Activated effector memory CD4-positive, alpha-beta T cell treated with anti-CD3 and anti-CD28 coated beads, Interleukin-2, amount 50 U/mL, for 16 hours (primary cell): ENCODE measurements at places on chromosomes 5 and 9.
A peak's percentile ranks its signal among the peaks of the same experiment; 100 is the strongest.

DNA sequence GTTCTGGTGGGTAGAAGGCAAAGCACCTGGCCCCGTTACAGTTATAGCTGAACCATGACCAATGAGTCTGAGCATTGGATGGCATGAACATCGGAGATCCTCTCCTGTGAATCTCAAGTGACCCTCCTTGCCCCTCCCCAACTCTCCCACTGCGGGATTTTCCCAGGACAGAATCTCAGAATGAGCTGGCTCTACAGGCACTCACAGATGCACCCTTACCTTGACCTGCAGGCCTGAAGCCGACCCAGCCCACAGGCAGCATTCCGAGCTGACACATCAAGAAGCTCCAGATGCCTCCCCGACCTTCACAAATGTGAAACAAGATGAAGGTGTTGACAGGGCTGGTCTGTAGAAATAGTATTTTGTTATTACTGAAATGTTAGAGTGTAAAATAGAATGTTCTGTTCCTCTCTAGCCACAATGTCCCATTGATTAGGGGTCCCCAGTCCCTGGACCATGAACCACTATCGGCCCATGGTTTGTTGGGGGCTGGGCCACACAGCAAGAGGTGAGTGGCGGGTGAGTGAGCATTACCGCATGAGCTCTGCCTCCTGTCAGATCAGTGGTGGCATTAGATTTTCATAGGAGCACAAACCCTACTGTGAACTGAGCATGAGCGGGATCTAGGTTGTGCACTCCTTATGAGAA lies 263.4 kb downstream of the AUH start:
- no peak for DNase-seq

- no peak for DNase-seq
These were observed 90.7 kb downstream of the MEF2C start for GRCh38 chr5:88792144-88792840.

DNA sequence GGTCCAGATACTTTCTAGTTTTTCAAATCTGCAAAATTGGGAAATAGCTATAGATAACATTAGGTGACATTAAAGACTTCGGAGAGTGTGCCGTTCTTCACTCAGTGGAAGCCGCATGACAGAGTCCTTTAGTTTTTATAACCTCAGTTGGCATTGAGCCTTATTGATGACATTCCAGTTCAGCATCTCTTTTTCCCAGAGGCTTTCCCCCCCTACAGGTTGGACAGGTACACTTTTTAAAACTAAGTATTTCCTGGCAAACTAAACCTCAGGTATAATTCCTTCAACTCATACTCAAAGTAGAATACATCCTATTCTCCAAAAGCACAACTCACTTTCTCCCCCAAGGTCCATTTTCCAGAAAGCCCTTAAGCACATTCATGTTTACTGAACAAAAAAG lies 58.7 kb downstream of the SLC46A2 start:
- no peak for DNase-seq

DNA sequence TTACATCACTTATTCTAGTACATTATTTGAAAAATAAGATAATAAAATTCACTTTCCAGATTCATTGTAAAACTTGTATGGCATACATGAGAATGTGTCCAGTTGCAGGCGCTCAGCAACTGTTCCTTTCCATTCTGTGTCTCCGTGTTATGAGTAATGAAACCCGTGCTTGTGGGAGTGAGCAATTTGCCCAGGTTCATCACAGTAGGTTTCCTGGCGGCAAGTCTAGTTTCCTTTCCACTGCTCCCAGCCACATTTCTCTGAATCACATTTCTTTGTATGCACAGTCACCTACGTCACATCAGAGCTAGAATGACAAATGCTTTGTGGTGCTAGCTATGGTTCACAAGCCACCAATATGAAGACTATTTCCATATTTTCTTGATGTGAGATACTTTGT lies 39.9 kb downstream of the MOCS2 start:
- DNase-seq = peak; percentile 76

- DNase-seq = no peak
These were observed 640 bp downstream of the TRIM32 start for GRCh38 chr9:116687754-116688135.

GRCh38 chr5:175797521-175798038 lies 73.8 kb upstream of the CPLX2 start:
- DNase-seq = peak; percentile 42
